ENCODE measurements at places on chromosomes 11 and 22.

- DNase-seq = peak; percentile 58
Measured at GRCh38 chr11:46369458-46370152, 11.9 kb upstream of the MDK start.

DNA sequence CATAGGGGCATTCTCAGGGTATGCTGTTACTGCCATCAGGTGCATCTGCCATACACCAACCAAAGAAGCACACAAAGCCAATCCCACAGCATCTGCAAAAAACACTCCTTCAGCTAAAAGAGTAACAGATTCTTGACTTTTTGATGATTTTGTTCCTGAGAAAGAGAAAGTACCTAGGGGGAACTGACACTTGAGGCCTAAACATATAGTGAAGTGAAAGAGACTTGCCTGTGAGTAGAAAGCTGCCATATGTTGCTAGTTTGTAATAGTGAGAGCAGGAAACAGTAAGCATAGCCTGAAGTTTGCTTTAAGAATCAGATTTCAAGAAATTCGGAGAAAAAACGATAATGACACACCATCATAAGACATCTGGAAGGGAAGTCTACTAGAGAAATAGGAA lies 97.9 kb upstream of the CTSC start:
- DNase-seq = no peak

GRCh38 chr11:75773595-75774353 lies 5.2 kb downstream of the DGAT2 start:
- no peak for DNase-seq

- peak; percentile 60 for DNase-seq
Measured at GRCh38 chr11:18457450-18457849, 1.8 kb downstream of the LDHAL6A start.

DNA sequence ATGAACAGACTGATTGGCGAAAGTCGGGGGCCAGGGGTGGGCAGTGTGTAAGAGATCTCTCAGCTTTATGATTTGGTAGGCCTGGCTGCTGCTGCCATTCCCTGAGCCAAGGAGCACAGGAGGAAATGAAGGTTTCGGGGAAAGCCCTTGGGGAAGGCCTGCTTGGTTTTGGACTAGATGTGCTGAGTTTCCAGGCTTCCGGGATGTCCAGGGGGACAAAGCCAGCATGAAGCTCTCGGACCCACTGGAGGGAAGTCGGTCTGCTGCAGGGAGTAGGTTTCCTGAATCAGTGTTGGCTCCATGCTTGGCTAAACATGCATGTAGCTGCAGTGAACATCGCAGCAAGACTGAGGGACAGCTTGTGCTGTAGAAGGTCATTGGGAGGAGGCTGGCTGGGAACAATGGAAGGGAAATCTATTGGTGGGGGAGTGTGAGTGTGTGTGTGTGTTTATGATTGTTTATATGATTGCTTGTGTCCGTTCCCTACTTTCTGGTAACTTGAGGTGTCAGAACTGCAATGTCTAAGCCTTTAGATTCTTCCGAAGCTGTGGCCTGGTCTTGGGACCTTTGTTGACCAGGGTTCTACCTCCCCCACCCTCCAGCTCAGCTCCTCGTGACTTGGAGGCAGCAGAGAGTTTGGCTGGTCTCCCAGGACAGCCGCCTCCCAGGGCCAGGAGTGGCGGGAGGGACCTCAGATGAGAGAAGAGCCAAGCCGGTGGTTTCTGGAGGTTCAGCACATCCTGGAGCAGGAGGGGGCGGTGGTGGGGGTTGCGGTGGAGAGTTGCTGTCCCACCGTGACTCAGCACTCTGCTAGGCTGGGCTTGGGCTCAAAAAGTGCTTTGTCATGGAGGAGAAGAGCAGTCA lies 4.0 kb upstream of the FTH1 start:
- peak; percentile 100 for DNase-seq

GRCh38 chr11:12274558-12275197 lies 102.7 kb upstream of the PARVA start:
- DNase-seq = no peak

GRCh38 chr22:48207919-48208535 lies 1445.6 kb downstream of the TBC1D22A start:
- no peak for DNase-seq

DNA sequence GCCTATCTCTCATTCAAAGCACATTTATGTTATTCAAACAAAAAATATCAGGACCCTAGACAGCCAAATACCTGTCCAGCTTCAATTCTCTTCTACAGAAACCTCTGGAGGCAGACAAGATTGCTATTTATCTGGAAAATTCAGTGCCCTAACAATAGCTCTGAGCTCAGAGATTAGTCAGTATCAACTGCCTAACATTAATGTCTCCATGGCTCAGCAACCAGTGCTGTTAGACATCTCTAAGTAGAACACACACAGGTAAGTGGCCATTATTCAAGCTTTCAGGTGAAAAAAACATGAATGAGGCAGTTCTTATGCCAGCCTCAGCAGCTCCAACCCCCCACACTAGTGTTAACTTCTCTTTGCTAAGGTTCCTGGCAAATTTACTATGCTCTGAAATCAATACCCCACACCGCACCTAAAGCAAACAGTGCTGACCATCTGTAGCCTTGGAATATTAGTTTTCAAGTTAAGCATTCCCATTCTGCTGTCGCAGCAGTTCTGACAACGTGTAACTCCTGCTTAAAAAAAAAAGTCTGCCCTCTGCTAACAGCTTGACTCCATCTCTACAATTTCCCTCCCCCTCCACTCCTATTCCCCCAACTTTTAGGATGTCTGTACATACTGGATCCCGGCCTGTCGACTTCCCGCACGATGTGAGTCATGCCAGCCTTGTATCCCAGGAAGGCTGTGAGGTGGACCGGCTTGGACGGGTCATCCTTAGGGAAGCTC lies 1.5 kb downstream of the RPL3 start:
- peak; percentile 67 for DNase-seq

DNA sequence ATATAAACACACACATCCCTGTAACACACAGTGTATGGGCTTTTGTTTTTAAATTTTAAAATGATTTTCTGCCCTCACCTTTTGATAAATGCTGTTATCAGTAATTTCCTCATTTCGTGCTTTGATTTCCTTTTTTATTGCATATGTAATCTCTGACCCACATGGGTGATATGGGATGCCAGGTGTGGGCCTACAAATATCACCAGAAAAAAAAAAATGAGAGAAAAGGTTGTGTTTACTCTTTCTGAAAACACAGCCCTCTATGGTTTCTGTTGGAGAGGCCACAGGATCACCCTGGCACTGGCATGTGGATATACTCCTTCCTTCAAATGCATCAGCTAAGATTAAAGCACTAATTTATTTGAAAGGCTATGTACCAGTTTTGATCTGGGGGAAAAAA lies 17.0 kb downstream of the DRD2 start:
- no peak for DNase-seq

DNA sequence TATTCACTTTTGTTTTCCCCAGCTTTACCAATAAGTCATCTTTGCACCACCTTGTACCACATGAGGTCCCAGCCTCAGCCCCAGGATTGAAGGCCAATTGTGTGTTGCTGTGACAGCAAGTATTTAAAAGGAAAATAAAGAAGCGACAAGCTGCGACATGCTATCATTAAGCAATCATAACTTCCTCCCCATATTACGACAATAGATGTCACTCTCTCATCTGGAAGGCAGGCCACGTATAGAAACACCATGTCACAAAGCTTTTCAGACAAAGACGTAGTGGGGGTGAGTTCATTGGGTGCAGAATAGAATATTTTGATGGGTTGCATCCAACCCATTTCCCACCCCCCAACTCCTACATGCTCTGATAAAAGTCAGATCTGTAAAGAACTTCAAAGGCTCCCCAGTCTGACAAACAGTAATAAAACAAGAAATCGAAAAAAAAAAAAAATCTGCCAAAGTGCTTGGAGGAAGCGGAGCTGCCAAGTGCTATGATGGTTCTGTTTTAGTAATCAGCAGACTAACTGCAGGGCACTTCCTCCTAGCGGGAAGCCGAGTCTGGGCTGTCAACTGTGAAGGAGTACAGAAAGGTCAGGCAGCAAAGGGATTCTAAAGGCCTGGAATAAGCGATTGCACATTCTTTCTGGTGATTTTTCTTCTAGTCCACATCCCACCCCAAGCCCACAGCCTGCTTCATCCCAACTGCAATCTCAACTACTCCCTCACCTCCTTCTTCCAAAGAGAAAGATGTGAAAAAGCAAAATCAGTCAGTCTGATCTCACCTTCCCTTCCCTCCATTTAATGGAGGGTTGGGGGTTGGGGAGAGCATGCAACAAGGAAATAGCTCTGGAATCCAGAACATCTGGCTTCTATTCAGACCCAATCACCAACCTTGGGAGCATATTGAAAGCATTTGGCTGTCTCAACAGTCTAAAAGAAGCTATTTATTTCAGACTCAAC lies 131.4 kb upstream of the UBASH3B start:
- peak; percentile 33 for DNase-seq

DNA sequence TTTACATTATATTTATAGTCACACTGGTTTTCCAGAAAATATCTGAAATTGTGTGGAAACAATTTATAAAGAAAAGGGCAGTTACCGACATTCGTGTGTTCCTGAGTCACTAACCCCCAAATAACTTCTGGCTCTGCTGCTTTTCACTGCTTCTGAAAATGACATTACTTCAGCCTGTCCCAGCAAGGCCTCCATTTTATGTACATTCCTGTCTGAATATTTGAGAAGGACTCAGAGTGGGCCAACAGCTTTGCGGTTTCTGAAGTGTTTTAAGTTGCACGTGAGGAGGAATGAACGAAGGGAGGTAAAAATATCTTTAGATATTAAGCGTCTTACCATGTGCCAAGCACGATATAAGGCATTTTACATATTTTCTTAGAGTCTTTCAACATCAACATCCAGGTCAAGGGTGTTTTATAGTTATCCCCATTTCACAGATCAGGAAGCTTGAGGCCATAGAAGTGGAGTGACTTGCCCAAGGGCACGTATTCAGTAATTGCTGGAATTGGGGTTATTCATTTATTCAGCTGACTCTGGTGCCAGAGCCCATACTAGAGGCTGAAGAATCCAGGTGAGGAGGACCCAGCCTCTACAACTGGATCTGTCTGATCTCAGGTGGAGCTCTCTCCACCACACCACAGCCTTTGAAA lies 30.8 kb upstream of the WNT11 start:
- no peak for DNase-seq

GRCh38 chr11:57604296-57605027 lies 7.0 kb downstream of the SERPING1 start:
- DNase-seq = no peak

DNA sequence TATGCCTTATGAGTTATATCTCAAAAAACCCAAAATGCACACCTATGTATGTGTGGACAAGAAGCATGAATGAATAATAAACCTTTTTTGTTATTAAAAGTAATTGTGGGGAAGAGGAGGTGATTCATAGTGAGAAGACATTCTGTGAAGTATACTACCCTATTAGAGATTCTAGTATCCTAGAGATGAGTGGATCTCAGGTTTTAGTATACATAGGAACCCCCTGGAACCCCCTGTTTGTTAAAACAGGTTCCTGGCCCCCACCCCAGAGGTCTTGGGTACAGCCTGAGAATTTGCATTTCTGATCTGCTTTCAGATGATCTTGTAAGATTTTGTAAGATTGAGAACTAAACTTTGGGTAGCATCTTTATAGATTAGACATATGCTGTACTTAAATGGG lies 17.5 kb downstream of the NUCB2 start:
- no peak for DNase-seq

GRCh38 chr11:135027461-135027860 lies 615.4 kb upstream of the B3GAT1 start:
- peak; percentile 26 for DNase-seq

- no peak for DNase-seq
Measured at GRCh38 chr11:131928992-131929391, 558.6 kb downstream of the NTM start.

- no peak for DNase-seq
Measured at GRCh38 chr11:66280428-66280827, 2.5 kb downstream of the CNIH2 start.

GRCh38 chr11:60130496-60130895 lies 42.0 kb downstream of the MS4A2 start:
- no peak for DNase-seq

- DNase-seq = no peak
Measured at GRCh38 chr22:41140365-41140957, 48.1 kb downstream of the EP300 start.

DNA sequence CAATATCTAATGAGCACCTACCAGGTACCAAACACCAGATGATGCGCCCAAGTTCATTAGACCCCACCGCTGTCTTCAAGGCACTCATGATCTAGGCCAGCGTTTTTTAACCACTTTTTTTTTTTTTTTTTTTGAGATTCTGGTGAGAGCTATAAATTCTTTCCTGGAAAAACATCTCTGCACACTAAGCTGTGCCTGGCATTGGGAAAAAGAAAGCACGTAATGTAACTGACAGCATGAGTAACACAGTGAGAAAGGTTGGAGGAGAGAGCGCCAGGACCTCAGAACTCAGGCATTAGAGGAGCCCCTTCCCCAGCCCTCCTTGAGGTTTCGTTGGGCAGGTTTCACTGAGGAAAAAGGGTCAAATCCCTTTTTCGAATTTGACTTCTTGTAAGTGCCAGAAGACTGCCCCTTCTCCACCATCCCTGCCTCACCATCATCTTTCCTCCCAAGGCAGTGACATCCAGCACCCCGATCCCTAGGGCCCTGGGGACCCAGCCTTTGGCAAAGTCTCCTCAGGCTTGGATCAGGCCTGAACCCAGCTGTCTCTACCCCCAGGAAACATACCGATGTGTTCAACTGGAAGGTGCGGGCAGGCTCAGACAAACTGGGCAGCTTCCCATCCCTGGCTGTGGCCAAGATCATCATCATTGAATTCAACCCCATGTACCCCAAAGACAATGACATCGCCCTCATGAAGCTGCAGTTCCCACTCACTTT lies 26.1 kb upstream of the SMIM35 start:
- DNase-seq = no peak

DNA sequence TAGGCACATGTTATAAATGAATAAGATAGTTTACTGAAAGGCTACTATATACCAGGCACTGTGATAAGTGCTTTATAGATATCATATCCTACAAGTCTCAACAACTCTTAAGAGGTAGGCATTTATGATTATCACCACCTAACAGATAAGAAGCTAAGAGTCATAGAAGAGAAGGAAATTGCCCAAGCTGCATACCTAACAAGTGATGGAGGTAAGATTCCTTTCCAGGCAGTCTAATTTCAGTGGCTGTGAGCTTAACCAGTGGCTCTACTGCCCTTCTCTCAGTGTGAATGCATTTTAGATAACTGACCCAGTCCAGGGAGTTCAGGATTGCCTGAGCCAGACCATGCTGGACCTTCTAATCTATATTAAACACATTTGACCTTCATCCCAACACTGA lies 39.2 kb downstream of the HEPHL1 start:
- peak; percentile 60 for DNase-seq

GRCh38 chr11:491358-491757 lies 15.7 kb downstream of the RNH1 start:
- no peak for DNase-seq

- no peak for DNase-seq
Measured at GRCh38 chr11:125274309-125274708, 109.8 kb downstream of the PKNOX2 start.

GRCh38 chr11:91959411-91959810 lies 265.2 kb upstream of the FAT3 start:
- no peak for DNase-seq

DNA sequence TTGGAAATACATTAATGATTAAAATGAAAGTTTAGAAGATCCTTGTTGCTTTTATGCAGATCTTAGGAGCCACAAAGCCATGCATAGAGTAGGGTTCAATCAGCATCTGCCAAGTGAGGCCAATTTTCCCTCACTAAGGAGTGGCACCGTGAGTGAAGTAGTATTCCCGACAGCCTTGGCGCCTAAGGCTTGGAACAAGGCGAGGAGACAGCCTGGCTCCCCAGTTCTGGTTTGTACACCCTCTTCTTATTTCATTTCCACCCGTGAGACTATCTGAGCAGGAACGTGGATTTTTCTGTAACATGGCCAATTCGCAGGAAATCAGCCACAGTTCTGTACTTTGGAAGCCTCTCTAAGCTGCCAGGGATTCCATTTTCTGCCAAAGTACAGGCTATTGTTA lies 22.6 kb downstream of the FADS2 start:
- DNase-seq = no peak

All from fibroblast of the aortic adventitia (primary cell).